Lung (tissue), 17 donors: ENCODE measurements at places on chromosomes 13 and 19.

- DNase-seq, result no peak
Measured at GRCh38 chr13:26459276-26460131, 98.0 kb upstream of the WASF3 start.

DNA sequence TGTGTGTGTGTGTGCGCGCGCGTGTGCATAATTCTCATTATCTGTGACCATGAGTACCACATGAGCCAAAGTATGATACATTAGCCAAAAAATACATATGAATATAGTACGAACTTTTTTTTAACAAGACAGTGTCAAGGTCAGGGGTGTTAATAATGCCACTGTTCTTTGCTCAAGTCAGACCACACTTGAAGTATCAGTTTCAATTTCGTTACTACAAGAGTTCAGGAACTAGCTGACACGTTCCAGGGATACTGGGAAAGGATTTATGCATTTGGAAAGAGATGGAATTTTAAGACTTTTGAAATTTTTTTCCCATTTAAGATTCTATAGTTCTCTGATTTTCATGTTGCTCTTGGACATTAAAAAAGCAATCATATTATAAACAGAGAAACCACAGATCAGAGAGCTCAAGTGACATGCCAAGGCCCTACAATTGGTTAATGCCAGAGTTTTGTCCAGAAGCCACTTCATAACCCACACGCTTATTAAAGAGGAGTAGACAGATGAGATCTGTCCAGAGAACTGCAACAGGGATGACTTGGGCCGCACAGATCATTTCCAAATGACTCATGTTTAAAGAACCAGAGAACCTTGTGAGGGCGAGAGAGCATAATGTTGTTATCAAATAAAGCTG is 718.8 kb upstream of the SGCG start:
- DNase-seq, result no peak

DNA sequence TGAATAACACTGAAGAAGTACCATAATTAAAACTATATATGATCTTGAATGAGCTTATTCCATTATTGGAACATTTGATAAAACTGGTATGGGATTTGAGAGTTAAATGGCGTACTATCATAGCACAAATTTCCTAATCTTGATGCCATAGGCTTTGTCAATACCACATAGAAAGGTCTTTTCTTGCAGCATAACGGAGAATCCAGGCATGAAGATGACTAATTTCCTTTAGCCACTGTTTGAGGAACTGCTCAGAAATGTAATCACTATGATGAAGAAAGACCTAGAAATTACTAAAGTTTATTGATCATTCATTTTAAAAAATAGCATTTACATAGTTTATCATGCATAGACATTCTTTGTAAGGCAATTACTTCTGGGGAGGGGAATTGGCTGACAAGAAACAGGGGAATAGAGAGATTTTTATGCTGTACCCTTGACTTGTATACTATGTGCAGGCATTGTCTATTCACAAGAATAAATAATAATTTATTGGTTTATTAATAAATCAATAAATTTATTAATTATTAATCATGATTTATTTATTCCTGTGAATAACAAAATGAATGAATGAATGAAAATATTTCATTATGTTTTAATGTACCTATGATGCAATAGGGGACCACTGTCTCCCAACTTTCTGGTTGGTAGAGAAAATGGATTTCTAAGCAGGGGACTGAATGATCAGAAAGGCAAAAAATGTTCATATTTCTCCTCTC is 2676.6 kb downstream of the PCDH9 start:
- DNase-seq, result no peak

DNA sequence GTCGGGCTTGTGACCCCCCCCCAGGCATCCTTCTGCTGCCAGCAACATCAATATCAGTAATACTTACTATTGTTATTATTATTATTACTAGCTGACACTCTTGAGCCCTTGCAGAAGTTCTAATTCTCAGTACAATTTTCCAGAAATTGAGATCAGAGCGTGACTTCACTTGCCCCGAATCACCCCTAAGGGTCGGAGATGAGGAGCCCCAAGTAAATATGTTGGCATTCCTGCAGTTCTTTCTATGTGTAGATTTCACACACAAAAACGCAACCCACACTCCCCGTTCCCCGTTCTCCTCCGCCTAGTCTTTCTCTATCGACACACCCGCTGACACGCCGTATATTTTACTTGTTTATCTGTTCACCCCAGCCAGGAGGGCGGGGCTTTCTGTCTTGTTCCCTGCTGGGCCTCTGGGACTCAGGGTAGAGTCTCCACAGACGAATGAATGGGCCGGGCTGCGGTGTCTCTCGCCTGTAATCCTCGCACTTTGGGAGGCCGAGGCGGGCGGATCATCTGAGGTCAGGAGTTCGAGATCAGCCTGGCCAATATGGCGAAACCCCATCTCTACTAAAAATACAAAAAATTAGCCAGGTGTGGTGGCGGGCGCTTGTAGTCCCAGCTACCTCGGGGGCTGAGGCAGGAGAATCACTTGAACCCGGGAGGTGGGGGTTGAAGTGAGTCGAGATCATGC is 14.7 kb downstream of the TLE5 start:
- DNase-seq, result peak; percentile 96

GRCh38 chr13:61030445-61030844 is 385.2 kb downstream of the PCDH20 start:
- no peak for DNase-seq

DNA sequence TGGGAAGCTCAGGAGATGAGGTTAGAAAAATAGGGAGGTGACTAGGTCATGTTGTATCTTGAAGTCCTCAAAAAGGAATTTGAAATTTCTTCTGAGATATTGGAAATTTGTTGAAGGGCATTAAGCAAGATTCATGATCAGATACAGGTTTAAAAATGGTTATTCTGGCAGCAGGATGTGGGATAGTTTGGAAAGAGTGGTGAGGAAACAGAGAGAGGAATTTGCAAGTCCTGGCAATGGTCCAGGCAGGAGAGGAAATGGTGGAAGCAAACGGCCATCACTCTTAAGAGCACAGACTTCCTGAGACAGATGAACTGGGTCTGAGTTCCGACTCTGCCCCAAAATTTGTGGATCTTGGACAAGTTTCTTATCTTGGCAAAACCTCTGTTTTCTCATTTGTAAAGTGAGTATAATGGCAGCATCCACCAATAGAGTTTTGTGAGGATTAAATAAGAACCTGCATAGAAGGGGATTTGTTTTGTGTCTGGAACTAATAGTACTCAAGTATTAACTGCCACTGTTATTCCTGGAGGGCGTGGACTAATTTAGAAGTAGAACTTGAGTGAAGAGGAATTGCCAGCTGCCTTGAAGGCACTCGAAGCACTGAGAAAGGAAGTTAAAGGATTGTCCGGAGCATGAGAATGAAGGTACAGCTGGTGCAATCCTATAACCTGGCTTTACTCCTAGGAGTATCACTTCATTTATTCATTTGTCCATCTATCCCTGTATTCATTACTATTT is 99.6 kb downstream of the CCNA1 start:
- DNase-seq, result peak; percentile 16

GRCh38 chr19:47330466-47330869 is 1.5 kb upstream of the C5AR2 start:
- peak; percentile 26 for DNase-seq
